NCI-H524 (cell line): ENCODE measurements at places on chromosomes 6 and 20.
A peak's percentile ranks its signal among the peaks of the same experiment; 100 is the strongest.

DNA sequence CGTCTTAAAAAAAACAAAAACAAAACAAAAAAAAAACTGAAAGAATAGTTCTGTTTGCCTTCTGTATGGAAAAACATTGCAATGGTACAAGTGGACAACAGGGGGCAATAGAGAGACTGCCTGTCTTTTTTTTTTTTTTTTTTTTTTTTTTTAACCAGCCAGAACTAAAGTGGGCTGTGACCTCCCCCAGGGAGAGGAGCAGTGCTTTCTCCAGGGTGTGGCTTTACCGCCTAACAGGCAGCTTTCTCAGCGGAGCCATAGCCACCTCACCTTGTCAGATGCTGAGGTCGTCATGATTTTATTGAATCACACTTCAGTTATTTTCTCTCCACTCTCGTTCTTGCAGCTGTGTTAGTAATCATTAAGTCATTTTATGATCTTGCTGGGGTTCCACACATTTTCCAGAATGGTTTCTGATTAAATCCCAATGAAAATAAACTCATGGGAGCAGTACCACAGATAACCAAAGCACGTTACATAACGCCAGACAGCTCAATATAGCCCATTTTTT, 78.4 kb downstream of the GMPR start:
- DNase-seq: peak; percentile 5

- DNase-seq: no peak
These were observed 6.6 kb upstream of the ULBP2 start for GRCh38 chr6:149935246-149935645.

DNA sequence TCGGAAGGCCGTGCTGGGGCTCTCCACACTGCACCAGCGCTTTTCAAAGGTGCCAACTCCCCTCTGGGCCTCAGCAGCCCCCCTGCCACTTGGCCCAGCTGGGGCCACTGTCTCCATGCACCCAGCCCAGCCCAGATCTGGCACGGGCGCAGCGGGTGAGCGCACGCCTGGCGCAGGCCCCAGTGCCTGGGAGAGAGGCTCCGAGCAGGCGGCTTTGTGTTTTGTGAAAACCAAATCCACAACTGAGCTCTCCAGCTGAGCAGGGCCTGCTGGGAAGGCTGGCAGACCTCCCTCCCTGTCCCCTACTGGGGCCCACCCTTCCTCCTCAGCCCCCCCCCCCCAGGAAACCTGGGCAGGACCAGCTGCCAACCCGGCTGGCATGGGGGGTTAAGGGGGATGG, 17.0 kb downstream of the MDGA1 start:
- DNase-seq: peak; percentile 67

- no peak for DNase-seq
These were observed 156.3 kb downstream of the KIF6 start for GRCh38 chr6:39568896-39569295.

- DNase-seq: no peak
These were observed 125.0 kb downstream of the SIM1 start for GRCh38 chr6:100339574-100340255.

DNA sequence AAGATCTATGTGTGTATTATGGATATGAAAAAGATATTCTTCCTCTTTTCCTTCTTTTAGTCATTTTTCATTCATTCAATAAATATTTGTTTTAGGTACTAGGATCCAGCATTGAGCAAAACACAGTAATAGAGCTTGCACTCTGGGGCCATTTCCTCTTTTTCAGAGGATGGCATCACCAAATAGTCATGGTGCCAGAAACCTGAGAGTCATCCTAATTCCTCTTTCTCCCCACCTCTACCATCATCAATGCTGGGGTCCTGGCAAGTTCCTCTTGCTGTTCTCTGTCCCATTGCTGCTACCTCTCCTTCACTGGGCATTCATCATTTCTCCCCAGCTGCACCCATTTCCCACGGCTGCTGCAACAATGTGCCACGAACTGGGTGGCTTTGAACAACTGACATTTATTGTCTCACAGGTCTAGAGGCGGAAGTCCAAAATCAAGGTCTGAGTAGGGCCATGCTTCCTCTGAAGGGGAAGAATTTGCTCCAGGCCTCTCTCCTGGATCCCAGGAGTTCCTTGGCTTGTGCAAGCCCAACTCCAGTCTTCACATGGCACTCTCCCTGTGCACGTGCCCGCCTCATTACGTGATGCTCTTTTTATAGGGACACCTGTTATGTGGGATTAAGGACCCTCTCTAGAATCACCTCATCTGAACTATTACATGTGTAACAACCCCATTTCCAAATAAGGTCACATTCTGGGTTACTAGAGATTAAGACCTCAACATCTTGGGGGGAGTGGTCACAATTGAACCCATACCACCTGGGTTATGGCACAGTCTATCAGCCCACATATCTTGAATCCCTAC, 9.5 kb upstream of the IGF2R start:
- DNase-seq: peak; percentile 97

GRCh38 chr6:158803733-158804143, 15.4 kb downstream of the EZR start:
- DNase-seq: no peak

DNA sequence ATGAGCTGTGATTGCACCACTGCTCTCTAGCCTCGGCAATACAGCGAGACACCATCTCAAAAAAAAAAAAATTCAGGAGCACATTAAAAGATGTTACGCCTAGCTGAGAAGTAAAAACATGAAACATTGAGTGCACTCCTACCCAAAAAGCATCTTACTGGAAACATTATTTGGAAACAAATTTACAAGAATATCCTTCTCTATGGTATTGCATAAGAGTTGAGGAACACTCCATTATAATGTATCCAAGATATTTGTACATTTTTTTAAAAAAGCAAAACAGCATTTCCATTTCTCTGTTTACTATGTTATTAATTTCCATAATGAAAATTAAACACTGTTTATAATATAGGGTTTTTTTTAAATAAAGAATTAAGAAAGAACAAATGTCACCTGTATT, 48.6 kb downstream of the FAM8A1 start:
- no peak for DNase-seq

DNA sequence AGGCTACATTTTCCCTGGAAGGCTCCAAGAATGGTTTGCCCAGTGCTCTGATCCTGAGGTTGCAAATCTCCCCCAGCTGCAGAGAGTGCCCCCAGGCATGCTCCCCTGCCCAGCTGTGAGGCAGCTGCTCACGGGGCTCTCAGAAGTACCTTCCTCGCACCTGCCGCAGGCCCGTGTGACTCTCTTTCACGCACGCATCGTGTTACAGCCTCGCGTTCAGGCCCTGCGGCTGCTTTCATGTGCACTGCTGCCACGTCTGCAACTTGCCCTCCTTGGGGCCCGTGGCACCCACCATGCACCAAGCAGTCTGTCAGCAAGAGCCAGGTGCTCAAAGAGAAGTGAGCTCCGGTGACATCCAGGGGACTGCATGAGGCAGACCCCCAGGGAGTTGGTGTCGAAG, 28.6 kb upstream of the SPO11 start:
- no peak for DNase-seq

DNA sequence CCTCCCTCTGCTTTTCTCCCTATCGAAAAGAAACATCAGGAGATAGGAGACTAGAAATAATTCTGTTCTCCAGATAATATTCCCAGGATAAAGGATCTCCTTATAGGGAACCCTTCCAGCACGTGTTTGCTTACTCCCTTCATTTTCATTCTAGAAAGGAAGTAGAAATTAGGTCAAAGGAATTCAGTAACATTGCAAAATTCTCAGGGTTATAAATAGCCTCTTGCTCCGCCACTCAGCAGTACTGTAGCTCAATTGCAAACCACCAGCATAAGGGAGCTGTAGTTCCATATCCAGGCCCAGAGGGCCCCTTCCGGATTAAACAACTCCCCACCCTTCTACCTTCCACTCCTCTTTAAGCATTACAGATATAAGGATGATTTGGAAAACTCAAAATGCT, 6.2 kb downstream of the ELMO2 start:
- no peak for DNase-seq

DNA sequence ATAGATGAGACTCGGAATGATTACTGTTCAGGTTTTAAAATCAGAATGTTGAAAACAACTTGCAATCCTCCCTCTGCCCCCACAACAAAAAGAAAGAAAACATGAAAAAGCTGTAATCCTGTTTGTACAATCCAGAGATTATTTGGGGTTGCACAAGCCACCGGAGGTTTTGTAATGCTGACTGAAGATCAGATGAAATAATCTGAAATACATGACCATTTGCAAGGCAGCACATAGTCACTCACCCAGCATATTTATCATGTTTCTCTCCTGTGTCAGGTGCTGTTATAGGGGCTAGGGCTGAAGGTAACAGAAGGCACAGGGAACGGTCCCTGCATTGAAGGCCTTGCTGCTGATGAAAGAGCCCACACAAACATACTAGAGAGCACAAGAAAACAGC, 85.3 kb downstream of the SIM1 start:
- no peak for DNase-seq

- no peak for DNase-seq
These were observed 95.3 kb upstream of the RSPO3 start for GRCh38 chr6:127023001-127023778.

DNA sequence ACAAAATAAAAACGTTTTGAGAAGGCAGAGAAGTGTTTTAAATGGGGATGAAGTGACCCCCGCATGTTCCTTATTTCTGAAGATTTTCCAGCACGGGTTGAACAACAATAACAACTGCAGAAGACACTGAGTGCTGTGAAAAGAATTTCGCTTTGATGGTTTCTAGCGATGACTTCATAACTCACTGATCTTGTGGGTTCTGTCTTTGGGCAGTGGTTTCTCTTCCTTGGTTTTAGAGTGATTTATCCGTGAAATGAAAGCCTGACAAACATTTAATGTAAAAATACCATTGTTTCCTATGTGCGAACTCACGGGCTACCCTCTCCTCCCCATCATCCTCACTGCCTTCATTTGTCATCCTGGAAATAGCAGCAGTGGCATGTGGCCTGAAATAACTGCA, 793.9 kb downstream of the QKI start:
- DNase-seq: no peak

- DNase-seq: peak; percentile 46
These were observed 49.4 kb downstream of the IYD start for GRCh38 chr6:150417899-150418826.

DNA sequence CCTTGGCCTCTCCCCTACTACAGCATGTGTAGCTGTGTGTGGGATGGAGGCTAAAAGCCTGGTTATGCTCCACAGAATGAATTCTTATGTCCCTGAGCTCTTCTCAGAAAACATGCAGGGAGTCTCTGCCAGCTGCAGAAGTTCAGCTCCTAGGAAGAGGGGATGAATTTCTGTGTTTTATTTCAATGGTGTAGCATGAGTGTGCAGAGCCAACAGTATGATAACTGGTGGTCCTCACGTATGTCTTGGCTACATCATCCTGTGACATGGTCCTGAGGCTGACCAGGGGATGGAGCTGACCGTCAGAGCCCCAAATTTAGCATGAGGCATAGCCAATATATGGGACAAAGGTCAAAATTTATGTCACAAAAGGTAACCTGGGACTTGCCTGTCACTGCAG, 266.1 kb downstream of the ADGB start:
- no peak for DNase-seq

- DNase-seq: no peak
These were observed 41.2 kb downstream of the THBS2 start for GRCh38 chr6:169212436-169212835.

GRCh38 chr6:125789576-125790357, 993 bp upstream of the NCOA7 start:
- DNase-seq: peak; percentile 84

DNA sequence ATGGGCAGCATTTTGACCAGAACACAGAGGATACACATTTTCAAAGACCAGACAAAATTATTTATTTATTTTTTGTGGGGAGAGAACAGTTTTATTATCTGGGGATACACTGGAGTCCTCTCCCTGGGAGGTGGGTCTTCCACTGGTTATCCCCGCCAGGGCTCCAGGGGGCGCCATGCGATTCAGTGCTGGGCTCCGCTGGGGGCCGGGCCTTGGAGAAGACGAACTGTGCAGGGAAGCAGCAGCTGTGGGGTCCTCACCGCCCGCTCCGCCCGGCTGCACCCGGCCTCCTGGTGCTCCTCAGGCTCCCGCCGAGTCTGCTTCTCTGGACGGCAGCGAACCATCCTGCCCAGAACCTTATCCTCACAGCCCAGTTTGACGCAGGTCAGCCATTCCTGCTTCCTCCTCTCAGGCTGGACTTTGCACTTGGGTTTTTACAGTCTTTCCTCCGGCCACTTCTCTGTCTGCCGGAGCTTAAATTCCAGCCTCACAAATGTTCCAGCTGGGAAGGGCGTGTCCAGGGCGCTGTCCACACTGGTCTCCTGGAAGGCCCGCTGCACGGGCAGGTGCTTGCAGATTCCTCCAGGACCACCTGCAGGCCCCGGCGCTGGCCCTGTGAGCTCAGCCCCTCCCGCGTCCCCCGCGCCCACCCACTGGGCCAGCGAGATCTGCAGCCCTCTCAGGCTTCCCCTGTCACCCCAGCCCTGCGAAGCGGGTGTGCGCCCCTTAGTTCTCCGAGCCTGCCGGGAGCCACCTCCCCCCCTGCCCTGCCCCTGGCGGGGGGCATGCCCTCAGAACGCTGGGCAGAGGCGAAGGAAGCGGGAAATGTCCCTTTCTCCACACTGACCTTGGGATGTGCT, 1830.0 kb upstream of the DEFB115 start:
- DNase-seq: no peak

GRCh38 chr6:154245506-154245905, 111.1 kb downstream of the IPCEF1 start:
- DNase-seq: no peak

- DNase-seq: no peak
These were observed 122.3 kb downstream of the THBS2 start for GRCh38 chr6:169131390-169131789.

DNA sequence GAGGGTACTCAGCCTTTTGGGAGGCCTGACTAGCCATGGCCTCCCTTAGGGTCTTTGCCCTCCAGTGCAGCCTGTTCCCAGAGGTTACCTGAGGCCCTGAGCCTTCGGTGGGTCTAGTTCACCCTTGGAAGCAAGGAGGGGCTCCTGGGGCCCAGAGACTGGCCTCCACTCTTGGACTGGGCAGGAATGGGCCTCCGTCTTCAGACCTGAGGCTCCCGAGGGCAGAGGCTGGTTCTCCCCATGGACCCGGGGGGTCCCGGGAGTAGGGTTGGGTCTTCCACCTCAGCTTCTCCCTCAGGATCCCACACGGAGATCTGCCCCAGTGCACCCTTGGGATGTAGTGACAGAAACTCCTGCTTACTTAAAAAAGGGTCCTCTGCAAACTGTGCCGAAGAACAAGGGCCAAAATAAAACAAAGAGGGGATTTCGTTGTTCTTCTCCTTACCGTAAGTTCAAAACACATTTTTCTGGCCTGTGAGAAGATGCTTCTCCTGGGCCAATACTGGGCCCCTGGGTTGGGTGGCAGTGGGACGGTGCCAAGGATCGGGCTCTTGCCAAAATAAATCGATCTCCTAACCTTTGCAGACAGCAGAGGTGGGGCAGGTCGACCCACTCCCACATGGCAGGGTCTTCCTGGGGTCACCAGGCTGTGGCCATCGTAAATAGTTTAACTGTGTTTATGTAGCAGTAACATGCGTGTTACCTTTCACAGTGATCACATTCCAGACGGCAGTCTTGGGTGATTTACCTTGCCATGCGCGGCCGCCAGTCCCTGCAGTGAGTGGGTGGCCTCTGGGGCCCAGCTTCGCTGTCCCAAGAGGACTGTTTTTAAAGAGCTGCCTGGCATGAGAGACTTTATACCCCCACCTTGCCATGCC, 151.8 kb downstream of the VEGFA start:
- no peak for DNase-seq
